ENCODE measurements at places on chromosomes 1 and 21. TPM values are rescaled to one million over a fixed set of nuclear protein-coding genes. Genes with fewer than 3 reads are reported as not detected.
A peak's percentile ranks its signal among the peaks of the same experiment; 100 is the strongest.

The ADSS2 gene
- 40.3 TPM for total RNA-seq

DNA sequence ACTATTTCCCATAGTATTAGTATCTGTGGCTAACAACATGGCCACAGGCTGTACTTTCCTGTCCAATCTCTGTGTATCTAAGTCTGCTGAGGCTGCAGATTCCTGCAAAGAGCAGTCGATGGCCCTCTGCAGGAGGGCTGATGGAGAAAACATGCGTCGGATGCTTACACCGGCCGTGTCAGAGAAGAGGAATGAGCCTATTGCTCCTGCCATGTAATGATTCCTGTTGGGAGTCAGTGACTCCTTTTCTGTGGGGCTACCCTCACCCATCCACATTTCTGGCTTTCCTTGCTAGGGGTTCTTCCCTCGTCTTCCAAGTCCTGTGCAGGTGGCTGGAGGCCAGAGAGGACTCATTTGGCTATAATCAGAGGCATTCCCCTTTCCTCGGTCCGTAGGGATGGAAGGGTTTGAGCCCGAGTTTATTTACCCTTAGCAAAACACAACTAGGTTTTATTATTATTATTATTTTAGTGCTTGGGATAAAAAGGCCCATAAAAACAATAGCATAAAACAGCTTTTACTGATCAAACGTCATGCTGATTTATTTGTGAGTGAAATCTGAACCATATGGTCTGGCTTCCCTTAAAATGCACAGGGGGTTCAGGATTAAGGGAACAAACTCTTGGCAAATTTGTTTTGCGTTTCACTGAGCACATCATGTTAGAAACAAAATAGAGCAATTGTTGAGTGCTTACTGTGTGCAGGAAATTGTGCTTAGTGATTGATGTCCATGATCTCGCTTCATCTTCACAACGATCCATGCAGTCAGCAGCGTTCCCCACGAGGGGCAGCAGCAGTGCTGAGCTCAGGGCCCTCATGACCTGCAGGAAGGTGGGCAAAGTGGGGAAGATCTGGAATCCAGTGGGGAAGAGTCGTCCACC is 70.8 kb downstream of the KIF26B start:
- no peak for DNase-seq

The OR2M3 gene
- not detected for total RNA-seq

GRCh38 chr1:196377811-196378210 is 230.4 kb downstream of the KCNT2 start:
- DNase-seq = no peak

- DNase-seq = peak; percentile 15
Observed at GRCh38 chr1:247077876-247078257, 744 bp downstream of the ZNF670 start.

The PDIK1L gene
- 11.5 TPM for total RNA-seq

DNA sequence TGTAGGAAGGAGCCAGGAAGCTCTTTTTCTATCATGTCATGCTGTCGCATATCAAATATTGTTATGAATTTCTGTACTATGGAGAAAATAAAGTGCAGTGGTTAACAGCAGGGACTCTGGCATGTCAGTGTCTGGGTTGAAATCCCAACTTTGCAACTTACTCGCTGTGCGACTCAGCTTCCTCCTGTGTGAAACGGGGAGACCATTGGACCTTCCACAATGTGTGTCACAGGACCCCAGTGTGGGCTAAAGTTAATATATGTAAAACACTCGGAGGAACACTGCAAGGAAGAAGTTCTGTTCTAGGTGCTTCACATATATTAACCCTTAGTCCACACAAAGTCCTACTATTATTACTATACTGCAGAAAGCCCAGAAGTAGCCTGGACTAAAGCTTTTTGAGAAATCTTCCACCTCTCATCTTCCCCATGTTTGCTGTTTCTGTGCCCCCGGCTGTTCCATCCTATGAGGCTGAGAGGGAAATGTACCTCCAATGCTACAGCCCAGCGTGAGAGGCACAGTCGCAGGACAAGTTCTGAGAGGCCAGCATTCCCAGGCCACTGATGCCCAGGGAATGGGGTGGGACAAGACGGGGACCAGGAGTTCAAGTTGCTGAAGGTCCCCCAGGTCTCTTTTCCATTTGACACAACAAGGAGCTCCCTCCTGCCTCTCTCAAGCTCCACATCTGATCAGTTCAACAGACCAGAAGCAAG is 1.9 kb downstream of the CHIT1 start:
- DNase-seq = no peak

The SLAMF9 gene
- 0.60 TPM for total RNA-seq

DNA sequence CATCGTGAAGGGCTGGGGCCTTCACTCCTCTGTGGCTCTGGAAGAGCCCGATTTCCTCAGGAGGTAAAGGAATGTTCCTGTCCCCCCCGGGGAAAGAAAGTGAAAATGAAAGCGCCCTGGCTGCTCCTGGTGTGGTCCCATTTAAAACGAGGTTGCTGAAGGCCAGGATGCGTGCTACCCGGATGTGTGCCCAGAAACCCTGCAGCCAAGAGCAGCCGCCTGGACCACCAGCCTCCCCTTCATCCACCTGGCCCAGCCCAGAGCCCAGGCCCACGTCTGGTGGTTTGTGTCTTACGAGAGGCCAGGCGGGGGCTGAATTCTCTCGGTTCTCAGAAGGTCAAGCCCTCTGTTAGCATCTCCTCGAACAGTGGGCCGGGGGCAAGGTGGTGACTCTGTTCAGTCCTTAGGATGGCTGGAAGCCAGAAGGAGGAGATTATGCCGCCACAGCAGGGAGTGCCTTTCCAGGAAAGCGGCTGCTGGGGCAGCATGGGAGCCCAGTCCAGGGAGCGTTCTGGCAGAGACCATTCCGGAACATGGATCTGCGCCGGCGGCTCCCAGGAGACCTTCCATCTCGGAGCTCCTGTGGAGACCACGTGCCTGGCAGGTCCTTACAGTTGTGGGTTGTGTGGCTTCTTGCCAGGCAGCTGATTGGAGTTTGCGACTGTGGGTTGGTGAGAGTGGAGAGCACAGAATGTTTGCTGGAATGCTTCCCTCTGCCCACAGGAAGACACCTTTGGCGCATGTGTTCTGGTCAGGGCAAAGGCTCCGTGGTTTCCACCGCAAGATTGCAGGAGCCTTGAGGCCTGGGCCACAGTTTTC is 1.4 kb downstream of the GUK1 start:
- DNase-seq = peak; percentile 82

The RPS6KA1 gene
- total RNA-seq = 51.8 TPM

The HPCA gene
- not detected for total RNA-seq

DNA sequence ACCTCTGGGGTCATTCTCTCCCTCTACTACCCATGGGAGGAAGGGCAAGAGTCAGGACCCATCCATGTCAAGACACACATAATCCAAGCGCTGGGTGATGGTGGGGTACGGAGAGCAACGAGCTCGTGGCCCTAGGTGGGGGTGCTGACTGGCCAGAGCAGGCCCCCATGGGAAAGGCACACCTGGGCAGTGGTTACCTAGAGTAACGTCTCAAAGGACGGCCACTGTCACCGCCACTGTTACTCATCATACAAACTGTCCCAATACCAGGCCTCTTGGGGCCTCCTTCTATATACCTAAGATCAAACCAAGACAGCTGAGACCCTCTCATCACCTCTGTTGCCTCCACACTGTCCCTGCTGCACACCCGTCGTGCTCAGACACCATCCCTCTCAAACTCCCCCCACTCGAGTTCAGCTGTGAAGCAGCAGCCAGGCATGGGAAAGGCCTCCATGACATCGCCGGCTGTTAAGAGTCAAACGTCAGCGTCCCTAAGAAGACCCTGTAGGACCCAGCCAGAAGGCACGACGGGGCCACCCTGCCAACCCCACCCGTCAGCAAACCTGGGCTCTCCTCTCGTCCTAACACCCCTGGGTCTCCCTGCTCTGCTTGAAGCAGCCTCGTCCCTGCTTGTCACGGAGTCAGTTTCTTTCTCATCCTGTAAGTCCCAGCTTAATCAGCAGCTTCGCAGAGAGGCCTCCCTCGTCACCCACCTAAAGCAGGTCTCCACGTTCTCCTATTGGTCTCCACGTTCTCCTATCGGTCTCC is 15.3 kb downstream of the NPHP4 start:
- no peak for DNase-seq

The IVL gene
- total RNA-seq = not detected

The ADGRL4 gene
- total RNA-seq = 50.3 TPM

GRCh38 chr1:155207806-155208540 is at the start of gene THBS3:
Gene THBS3, minus strand, starts transcription at chr1:155207897. Its CDS starts 21 bp downstream, at chr1:155207876.
- peak; percentile 38 for DNase-seq

The SH2D1B gene
- 0.12 TPM for total RNA-seq
